NCI-H1105 treated with DMSO at 0.1 percent for 48 hours (cell line): ENCODE measurements at places on chromosomes 7 and 10.

GRCh38 chr7:40239755-40240303 lies 105.0 kb downstream of the SUGCT start:
- DNase-seq, result no peak

GRCh38 chr10:121073728-121074127 lies 222.6 kb downstream of the WDR11 start:
- DNase-seq, result no peak

DNA sequence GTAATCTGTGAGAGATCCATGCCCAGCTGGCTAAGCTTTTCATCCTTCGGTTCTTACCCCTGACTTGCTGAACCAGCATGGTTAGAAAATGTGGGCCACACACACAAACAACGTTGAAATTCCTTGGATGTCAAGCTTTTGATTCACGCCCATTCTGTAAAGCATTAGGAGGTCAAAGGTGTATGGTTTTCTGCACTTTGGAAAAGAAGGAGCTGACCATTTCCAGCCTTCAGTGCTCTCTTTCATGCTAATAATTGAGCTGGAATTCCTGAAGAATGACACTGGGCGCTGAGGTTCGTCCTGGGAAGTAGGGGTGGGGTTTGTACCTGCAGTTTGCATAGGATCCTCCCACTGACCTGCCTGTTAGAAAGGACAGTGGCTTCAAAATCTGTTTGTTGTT lies 23.1 kb downstream of the KLF6 start:
- DNase-seq, result no peak

DNA sequence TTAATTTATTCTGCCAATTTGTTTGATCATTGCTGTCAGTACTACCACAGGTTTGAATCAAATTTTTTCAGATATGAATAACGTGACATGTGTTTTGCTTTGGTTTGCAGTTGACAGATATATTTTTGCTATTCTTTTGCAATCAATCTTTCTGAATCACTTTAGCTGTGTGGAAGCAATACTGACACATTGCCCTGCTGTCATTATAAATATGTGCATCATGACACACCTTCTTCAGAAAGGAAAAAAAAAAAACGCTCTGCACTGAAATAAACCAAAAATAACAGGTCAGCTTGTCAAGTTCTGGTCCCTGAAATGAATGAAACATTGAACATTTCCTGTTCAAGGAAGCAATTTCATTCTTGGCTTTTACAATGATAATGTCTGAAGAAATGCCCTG lies 93.8 kb upstream of the FAM13C start:
- DNase-seq, result no peak

DNA sequence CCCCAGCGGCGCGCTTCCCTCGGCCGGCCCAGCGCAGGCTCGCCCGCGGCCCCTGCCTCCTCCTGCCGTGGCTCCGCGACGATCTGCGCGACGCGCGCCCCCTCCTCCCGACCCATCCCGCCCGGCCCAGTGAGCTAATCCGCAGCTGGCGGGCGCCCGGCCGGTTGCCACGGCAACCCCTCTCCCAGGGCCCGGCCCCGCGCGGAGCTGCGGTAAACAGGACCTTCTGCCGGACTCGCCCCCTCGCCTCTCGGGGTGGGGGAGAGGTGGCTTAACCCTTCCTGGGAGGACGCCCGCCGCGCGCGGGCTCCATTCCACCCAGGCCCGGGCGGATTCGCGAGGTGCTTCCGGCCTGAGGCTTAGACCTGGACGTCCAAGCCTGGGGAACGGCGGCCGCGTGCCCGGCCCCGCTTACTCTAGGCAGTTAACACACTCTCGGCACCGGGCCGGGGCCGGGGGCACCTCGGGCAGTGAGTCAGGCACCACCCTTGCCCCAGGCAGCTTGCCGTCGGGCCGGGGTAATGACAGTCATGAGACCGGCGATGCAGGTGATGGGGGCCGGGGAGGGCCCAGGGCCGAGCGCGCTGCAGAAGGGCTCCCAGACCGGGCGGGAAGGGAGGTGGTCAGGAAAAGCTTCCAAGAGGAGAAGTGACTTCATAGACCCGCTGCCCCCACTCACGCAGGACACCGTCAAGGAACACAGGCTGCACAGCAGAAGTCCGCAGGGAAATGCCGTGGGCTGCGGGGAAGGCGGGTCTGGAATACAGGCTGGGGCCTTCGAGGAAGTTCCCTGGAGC lies at the start of gene DENND2A:
Gene DENND2A, minus strand, starts transcription at position 87 of the 797 bp plus-strand sequence. CDS start 38,416 bp downstream, outside the sequence.
- DNase-seq, result peak; percentile 59

DNA sequence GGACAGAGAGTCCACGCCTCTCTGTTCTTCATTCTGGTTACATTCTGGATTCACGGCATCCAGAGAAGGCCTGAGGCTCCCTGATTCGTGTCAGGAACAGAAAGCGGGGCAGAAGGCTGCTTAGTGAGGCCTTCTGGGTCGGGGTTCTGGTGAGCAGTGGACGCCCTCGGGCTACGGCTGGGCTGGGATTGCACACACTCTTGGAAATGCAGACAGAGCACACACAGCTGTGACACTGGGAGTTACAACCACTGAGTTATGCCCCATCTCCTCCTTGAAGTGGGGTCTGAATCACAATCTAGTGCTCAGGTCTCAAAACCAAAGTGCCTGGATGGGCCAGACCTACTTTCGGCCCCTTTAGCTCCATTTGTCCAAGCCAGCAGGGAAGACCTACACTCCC lies 156.9 kb upstream of the GDF10 start:
- no peak for DNase-seq

DNA sequence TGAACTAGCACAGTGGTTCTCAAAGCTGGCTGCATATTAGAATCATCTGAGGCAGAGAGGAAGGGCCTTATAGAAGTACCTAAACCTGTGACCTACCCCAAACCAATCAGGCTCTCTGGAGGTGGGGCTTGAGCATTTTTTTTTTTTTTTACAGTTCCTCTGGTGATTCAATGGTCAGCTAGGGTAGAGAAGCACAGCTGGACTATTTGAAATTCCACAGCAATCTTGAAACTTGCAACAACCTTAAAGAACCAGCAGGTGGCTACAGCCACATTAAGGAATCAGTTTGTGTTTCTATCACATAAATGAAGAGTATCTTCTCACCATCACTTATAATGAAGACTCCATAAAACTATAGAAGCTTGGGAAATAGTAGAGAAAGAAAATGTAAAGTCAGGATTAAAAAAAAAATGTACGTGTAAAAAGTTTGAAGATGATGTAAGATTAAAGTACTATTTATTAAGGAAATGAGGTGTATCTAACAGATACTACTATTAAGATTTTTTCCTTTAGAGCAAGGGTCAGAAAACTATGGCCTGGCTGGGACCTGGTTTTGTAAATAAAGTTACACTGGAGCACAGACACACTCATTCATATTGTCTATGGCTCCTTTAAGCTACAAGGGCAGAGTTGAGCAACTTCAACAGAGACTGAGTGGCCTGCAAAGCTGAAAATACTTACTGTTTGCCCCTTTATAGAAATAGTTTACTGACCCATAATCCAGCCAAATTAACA lies 3.8 kb downstream of the RTKN2 start:
- no peak for DNase-seq

- no peak for DNase-seq
Observed at GRCh38 chr10:85976267-85976793, 390.3 kb downstream of the GRID1 start.

DNA sequence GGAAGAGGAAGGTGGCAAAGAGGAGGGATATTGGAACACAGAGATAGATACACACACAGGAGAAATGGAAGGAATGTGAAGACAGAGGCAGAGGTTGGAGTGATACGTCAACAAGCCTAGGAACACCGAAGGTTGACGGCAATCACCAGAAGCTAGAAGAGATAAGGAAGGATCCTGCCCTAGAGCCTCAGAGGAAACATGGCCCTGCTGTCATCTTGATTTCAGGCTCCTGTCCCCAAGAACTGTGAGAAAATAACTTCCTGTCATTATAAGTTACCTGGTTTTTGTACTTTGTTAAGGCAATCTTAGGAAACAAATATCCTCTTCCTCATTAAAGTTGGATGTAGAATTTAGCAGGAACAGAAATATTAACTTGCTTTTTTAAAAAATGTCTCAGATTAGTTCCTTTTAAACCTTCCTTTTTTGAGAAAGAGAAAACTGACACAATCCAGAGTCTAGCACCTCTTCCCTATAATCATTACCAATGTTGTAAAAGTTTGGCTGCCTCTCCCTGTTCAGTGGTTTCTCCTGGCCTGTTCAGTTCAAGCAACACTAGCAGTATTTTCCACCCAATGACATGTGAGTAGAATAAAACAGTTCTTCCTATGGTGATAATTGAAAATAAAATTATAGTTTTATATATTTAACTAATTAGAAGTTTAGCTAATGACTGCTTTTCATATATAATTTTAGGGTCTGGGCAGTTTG lies 28.8 kb upstream of the GNAI1 start:
- DNase-seq, result no peak

- DNase-seq, result no peak
Observed at GRCh38 chr10:86200269-86200668, 166.3 kb downstream of the GRID1 start.

DNA sequence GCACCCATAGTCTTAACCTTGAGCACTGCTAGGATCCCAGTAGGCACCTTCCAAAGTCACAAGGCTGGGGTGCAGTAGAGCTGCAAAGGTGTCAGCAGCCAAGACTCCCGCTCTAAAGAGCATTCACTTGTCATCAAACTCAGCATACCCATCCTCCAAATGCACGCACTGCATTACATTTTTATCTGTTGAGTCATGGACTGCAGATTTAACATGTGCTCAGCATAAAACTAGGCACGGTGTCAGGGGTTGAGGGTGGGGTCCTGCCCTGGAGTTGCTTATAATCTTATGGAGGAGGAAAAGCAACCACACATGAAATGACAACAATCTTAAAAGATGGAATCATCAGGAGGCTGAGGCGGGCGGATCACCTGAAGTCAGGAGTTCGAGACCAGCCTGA lies 102.6 kb downstream of the PARP12 start:
- no peak for DNase-seq

DNA sequence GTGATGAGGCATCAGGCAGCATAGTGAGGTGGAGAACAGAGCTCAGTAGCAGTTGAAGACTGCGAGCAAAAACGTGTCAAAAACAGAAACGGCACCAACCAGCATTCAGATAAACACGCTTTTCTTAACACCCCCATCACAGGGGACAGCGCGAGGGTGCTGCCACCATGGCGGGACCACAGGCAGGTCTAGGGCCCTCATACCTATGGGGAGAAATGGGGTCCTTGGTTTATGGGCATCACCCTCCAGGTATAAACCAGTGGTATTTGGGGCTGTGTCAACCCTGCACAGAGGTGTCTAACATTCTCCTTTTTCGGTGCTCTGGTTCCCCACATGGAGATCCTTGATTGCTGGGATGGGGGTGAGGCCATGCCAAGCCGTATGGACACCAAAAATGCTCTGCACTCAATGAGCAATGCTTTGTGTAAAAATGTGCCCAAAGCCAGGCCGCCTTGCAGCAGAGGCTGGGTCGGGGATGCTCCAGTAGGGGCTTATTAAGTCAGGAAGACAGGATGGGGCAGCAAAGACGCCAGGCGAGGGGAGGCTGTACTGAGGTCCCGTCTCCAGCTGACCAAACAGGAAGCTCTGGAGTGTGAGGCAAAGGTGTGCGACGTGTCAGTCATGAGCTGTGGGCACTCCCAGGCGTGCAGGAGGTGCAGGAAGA lies 191.5 kb downstream of the WDR37 start:
- DNase-seq, result no peak

DNA sequence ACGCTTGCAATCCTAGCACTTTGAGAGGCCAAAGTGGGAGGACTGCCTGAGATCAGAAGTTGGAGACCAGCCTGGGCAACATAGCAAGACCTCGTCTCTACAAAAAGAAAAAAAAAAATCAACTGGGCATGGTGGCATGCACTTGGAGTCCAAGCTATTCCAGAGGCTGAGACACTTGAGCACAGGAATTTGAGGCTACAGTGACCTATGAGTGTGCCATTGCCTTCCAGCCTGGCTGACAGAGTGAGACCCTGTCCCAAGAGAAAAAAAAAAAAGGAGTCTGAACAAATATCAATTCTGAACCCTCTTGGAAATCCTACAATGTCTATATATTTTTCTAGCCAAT lies 126.8 kb upstream of the NRP1 start:
- no peak for DNase-seq

GRCh38 chr7:132066761-132067171 lies 509.5 kb downstream of the PLXNA4 start:
- no peak for DNase-seq

DNA sequence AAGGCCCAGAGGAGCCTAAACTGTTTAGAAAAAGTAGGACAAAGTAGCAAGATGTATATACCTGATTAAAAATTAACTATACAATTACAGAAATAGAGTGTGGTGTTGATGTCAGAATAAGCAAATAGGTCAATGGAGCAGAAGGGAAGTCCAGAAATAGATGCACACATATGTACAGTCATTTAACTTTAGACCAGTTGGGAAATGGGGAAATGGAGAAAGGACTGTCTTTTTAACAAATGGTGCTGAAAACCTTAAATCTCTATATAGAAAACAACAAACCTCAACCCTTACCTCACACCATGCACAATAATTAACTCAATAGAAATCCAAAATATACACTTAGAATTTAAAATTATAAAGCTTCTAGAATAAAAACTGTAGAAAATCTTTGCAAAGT lies 72.2 kb downstream of the CH25H start:
- DNase-seq, result no peak

DNA sequence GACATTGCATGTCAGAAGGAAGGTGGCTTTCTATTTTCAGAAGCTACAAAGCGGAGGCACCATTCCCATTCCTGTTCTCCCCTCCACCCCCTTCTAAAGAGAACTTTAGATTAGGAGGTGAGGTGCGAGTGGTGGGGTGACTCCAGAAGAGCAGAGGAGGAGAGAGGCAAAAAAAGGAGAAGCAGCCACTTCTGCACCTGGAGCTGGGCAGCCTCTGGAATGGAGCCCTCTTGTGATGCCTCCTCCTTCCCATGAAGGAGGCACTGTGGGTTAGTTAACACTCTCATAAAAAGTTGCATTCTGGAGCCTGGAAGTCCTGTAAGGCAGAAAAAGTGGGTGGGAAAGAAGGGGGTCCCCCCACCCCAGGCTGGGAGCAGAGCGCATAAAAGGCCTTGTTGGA lies 4.8 kb downstream of the PTF1A start:
- peak; percentile 62 for DNase-seq

- no peak for DNase-seq
Observed at GRCh38 chr7:132422502-132423111, 153.7 kb downstream of the PLXNA4 start.

GRCh38 chr10:101388676-101389276 lies 34.8 kb downstream of the BTRC start:
- DNase-seq, result no peak
